Naive B cell (primary cell): ENCODE measurements at places on chromosomes 1 and 21.

- H3K36me3 ChIP-seq = peaks cover 11% of the 10 kb centered on the region
- peaks cover 4% of the 10 kb centered on the region for H3K4me1 ChIP-seq
- no peak overlapping the region for H3K27ac ChIP-seq
- no peaks in the 10 kb centered on the region for H3K27me3 ChIP-seq
- H3K4me3 ChIP-seq = no peak overlapping the region
- DNase-seq = no peak
Observed at GRCh38 chr1:108653431-108654105, 7.3 kb downstream of the HENMT1 start.

- H3K27me3 ChIP-seq = peaks cover 9% of the 10 kb centered on the region
- no peaks in the 10 kb centered on the region for H3K36me3 ChIP-seq
- no peak for DNase-seq
- no peak overlapping the region for H3K4me3 ChIP-seq
- H3K27ac ChIP-seq = no peak overlapping the region
Observed at GRCh38 chr1:63122079-63122478, 200.3 kb upstream of the FOXD3 start.

DNA sequence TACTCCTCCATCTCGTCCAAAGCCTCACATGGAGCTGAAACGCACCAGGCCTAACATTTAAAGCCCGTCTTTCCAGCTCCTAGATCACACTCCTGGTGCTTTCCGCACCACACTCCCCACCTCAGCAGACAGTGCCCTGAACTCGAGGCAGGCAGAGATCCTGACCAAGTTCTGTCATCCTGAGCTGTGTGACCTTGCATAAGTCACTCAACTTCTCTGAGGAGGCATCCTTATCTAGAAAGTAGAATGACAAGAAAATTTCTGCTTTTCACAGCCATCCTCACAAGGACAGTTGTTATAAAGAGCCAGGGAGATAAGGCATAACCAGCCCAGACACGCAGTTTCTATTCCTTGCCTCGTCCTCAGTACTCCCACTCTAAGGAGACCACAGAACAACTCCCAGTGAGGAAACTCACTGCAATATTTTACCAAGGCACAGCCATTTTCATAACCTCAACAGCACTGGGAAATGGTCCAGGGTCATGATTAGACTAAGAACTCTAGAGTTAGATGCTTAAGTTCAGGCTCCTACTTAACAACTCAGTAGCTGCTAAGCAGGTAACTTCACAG lies 3.1 kb downstream of the LRP8 start:
- no peak overlapping the region for H3K27ac ChIP-seq
- no peak for DNase-seq
- no peaks in the 10 kb centered on the region for H3K27me3 ChIP-seq

DNA sequence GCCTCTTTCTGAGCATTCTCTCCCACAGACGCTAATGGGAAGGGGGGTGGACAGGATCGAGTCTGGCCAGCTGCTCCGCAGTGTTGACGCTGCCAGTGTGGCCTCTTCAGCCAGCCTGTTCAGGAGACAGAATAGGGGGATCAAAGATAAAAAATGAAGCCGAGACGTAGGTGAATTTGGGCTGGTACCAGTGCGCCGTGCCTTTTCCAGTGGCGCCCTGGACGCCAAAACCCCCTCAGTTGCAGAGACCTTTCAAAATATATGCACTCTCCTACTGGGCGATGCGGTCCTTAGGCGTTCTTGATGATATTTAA lies 1.1 kb downstream of the TTC3 start:
- DNase-seq = no peak
- H3K36me3 ChIP-seq = peaks cover 3% of the 10 kb centered on the region
- H3K4me1 ChIP-seq = peaks cover 53% of the 10 kb centered on the region
- H3K4me3 ChIP-seq = peak overlapping the region; percentile 85

- peak; percentile 38 for DNase-seq
- H3K4me1 ChIP-seq = peaks cover 38% of the 10 kb centered on the region
- H3K27ac ChIP-seq = peak overlapping the region; percentile 98
- peaks cover 9% of the 10 kb centered on the region for H3K36me3 ChIP-seq
- H3K4me3 ChIP-seq = peak overlapping the region; percentile 80
Observed at GRCh38 chr1:48245106-48245505, 22.6 kb downstream of the SLC5A9 start.

GRCh38 chr1:47677241-47677940 lies 239.5 kb downstream of the FOXD2 start:
- peaks cover 7% of the 10 kb centered on the region for H3K27me3 ChIP-seq
- no peak overlapping the region for H3K4me3 ChIP-seq
- H3K4me1 ChIP-seq = no peaks in the 10 kb centered on the region
- peaks cover 6% of the 10 kb centered on the region for H3K36me3 ChIP-seq

DNA sequence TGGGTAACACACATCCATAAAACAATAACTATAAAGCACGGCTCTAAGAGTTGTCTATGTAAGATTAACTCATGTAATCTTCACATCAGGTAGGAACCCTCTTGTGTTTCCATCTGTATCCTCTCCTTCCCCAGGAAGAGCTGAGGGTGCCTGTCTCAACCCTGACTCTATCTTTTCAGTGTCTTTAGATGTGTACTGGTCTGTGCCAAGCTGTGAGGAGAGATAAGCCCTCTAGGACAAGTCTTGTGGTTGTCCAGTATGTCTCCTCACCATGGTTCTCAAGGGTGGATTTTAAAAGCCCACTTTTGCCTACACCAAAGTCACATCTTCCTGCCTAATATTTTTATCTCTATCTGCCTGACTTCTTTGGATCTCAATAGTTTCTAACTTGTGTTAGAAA lies 300.1 kb downstream of the KCNT2 start:
- H3K4me1 ChIP-seq = no peaks in the 10 kb centered on the region
- H3K36me3 ChIP-seq = no peaks in the 10 kb centered on the region
- H3K4me3 ChIP-seq = no peak overlapping the region
- H3K27ac ChIP-seq = no peak overlapping the region

- peaks cover 7% of the 10 kb centered on the region for H3K4me1 ChIP-seq
- no peak overlapping the region for H3K27ac ChIP-seq
- no peaks in the 10 kb centered on the region for H3K36me3 ChIP-seq
- no peak for DNase-seq
Observed at GRCh38 chr21:34603710-34604057, 11.2 kb downstream of the RCAN1 start.

GRCh38 chr1:35886577-35887431 lies 3.8 kb downstream of the AGO1 start:
- H3K4me3 ChIP-seq = peak overlapping the region; percentile 23
- peak overlapping the region; percentile 84 for H3K27ac ChIP-seq
- peak; percentile 43 for DNase-seq
- H3K27me3 ChIP-seq = no peaks in the 10 kb centered on the region
- H3K36me3 ChIP-seq = peaks cover 9% of the 10 kb centered on the region

DNA sequence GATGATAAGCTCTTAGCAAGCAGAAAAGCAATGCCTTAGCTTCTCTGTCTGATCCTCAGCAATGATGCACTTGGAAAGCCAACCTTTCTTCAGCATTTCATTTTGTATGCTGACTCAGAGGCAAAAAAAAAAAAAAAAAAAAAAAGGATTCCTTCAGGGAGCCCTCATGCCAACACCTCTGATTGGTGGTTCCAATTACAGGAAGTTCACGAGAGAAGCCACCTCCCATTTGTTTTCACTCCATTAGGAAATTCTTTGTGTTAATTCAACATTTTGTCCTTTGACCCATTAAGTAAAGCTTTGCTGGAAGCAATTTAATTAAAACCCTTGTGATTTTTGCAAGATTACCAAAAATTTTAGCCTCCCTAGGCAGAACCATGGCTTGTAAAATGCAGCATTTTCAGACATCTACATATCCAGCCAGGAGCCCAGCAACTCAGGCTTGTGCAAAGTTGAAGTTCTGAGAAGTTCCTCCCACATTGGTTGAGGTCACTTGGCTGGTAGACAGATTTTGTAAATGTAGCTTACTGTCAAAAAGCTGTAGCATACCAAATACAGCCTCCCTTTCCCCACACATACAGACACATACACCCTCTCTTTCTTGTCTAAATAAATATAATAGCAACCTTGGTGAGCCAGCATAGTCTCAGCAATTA lies 27.1 kb upstream of the VTCN1 start:
- no peak overlapping the region for H3K4me3 ChIP-seq
- no peaks in the 10 kb centered on the region for H3K36me3 ChIP-seq
- peaks cover 32% of the 10 kb centered on the region for H3K27me3 ChIP-seq
- H3K4me1 ChIP-seq = no peaks in the 10 kb centered on the region
- no peak for DNase-seq

DNA sequence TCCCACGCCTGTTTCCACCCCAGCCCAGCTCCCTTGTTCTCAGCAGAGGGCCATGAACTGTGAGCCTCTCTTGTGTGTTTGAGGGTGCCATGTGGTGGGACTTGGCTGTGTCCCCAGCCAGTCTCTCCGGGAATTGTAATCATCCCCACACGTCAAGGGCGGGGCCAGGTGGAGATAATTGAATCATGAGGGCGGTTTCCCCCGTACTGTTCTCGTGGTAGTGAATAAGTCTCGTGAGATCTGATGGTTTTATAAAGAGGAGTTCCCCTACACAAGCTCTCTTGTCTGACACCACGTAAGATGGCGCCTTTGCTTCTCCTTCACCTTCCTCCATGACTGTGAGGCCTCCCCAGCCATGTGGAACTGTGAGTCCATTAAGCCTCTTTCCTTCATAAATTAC lies 57.2 kb upstream of the COL6A2 start:
- H3K27me3 ChIP-seq = peaks cover 9% of the 10 kb centered on the region
- H3K4me1 ChIP-seq = no peaks in the 10 kb centered on the region

DNA sequence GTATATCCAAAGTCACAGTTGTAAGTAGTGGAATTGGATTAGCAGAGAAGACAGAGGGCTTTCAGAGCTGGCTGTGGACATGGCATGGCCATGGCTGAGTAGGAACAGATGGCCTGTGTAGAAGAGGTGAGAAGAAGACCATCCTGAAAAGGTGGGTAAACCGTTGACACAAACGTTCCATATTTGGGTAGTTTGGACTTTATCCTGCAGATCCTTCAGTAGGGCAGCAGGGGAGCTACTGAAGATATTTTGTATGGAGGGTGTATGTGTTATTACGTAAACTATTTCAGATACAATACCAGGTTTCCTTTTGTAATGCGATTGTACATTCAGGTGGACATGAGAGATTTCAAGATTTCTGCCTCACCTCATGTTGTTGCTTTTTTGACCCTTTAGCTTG lies 1.6 kb downstream of the UTP11 start:
- H3K27ac ChIP-seq = no peak overlapping the region
- H3K36me3 ChIP-seq = no peaks in the 10 kb centered on the region
- no peak for DNase-seq
- peaks cover 30% of the 10 kb centered on the region for H3K4me1 ChIP-seq
- peak overlapping the region; percentile 100 for H3K4me3 ChIP-seq

DNA sequence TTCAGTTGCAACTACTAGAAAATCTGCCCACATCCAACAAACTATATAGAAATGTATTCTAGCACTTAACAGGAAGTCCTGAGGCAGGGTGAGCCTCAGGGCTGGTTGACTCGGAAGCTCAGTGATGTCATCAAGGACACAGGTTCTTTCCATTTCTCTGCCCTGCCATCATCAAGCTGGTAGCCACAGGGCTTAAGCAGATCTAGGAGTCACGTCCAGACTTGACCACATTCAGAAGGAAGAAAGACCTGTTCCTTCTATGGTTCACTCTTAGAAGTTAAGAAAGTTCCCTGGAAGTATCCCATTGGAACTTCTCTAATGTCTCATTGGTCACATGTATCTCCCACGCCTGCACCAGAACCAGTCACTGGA lies 438.1 kb downstream of the PRDM2 start:
- H3K27me3 ChIP-seq = peaks cover 12% of the 10 kb centered on the region
- no peak overlapping the region for H3K4me3 ChIP-seq
- no peak overlapping the region for H3K27ac ChIP-seq
- H3K4me1 ChIP-seq = no peaks in the 10 kb centered on the region
- DNase-seq = no peak
- peaks cover 8% of the 10 kb centered on the region for H3K36me3 ChIP-seq

- no peak overlapping the region for H3K27ac ChIP-seq
- no peaks in the 10 kb centered on the region for H3K36me3 ChIP-seq
- H3K27me3 ChIP-seq = peaks cover 33% of the 10 kb centered on the region
- peaks cover 7% of the 10 kb centered on the region for H3K4me1 ChIP-seq
- H3K4me3 ChIP-seq = no peak overlapping the region
Observed at GRCh38 chr1:203163891-203164635, 11.6 kb downstream of the MYBPH start.

DNA sequence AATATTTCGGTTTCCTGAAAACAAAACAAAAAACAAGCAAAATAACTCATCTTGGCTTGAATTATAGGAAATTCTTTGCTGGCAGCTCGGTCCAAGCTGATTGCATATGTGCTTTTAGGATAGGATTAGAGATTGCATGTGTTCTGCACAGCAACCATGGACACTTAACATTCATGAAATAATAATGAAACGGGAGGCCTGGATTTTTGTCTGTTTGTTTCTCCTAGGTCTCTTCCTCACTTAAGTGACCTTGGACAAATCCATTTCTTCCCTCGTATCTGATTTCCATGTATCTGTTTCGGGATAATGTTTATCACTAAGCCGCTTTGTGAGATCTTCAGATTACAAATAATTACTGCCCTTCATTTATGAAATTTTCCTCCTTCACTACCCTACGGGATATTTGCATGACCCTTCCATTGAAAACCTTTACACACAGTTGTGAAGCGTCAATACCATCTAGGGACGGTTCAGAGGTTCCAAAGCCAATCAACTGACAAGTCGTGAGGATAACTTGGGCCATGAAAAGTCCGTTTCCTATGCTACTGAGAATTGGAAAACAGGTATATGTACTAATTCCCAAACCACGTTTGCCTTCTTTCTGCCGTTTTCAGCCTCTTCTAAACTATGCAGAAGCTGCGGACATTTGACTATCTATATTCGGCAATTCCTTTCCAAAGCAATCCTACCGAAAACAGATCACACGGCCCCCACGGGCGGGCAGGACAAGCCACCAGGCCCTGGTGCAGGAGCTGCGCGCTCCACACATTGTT lies 1.3 kb upstream of the H3-3A start:
- peak overlapping the region; percentile 94 for H3K4me3 ChIP-seq
- H3K27ac ChIP-seq = peak overlapping the region; percentile 96
- H3K36me3 ChIP-seq = peaks cover 33% of the 10 kb centered on the region

DNA sequence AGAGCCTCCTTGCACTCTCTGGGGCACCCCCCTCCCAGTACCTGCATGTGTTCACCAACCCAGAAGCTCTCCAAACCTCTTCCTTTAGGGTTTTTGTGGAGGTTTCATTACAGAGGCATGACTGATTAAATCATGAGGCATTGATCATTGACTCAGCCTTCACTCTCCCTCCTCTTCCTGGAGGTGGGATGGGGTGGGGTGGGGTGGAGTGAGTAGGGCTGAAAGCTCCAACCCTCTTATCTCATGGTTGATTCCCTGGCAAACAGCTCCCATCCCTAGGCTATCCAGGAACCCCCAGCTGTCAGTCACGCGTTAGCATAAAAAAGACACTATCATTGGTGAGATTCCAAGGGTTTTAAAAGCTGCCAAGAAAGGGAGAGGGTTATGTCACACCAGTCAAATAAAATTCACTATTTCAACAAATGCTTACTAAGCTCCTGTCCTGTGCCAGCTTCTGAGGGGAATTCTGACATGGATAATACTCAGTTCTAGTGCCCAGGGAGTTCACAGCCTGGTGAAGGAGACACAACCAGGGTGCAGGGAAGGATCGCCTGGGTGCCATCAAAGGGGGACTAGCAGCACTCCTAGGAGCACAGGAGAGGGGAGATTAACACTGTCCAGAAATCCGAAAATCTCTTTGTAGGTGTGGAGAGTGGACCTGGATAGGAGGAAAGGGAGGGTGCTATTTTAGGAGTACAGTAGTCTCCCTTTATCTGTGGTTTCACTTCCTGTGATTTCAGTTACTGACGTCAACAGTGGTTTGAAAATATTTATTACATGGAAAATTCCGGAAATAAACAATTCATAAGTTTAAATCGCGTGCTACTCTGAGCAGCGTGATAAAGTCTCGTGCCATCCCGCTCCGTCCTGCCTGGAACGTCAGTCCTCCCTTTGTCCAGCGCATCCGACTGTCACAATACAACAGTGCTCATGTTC lies 6.8 kb upstream of the IL24 start:
- H3K27ac ChIP-seq = peak overlapping the region; percentile 42
- DNase-seq = no peak
- no peaks in the 10 kb centered on the region for H3K27me3 ChIP-seq
- H3K36me3 ChIP-seq = no peaks in the 10 kb centered on the region
